ENCODE measurements at places on chromosomes 1 and 21.

DNA sequence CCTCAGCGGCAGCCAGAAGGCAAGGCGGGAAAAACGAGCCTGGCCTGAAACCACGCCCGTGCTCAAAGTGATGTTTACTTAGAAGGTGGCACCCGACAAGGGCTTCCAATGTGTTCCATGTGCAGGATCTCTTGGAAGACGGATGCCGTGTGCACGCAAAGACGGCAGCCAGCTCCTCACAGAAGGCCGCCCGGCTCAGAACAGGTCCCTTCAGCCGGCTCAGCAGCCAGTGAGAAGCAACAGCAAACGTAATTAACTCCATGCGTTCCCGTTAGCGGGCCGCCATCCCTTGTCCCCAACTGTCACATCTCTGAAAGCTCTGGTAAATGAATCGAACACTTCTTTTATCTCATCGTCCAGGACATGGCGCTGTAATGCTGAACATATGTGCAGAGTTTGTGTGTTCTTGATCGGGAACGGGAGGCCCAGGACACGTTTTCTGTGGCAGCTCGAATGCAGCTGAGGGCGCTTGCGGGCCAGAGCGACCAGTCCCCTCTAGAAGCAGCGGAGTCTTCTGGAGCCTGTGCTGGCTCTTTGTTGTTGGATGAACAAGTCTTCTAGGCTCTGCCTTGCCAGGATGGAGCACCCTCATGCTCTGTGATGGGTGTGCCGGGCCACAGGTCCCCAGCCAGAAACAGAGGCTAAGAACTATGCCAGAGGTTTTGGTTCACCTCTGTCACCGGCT lies 94.6 kb upstream of the ARHGEF16 start:
- DNase-seq: no peak

DNA sequence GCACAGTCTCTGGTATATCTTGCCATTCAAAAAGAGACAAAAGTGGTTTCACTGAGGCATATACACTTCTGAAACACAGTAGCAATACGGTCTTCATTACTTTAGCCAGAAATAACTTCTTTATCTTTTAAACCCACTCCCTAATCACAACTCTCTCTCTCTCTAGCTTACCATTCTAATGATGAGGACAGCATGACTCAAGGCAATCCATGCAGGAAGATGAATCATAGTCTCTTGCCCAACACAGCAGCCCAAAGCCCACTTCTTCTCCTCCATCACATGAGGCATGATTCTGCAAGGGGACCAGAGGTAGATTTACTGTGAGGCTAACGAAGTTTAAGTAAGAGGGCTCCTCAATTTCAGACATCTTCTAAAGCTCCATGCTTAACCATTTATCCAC lies 285.0 kb upstream of the NR5A2 start:
- DNase-seq: peak; percentile 95

- DNase-seq: peak; percentile 32
These were observed 9.6 kb upstream of the SLC6A9 start for GRCh38 chr1:44040846-44041245.

DNA sequence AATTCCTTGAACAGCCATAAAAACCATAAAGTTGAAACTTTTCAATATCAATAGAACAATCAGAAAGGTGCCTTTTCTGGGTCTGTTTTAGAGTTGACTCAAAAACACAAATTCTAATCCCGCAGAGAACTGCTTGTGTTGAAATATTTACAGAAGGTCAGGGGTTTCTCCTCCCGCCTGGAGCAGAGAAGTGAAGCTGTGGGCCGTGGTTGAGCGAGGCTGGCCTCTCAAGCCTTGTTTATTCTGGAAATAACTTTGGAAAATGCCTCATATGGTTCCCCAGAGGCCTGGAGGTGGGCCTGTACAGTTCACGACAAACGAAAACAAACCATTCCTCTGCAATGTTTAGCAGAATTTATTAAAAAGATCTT lies 90.8 kb upstream of the ERRFI1 start:
- peak; percentile 85 for DNase-seq

DNA sequence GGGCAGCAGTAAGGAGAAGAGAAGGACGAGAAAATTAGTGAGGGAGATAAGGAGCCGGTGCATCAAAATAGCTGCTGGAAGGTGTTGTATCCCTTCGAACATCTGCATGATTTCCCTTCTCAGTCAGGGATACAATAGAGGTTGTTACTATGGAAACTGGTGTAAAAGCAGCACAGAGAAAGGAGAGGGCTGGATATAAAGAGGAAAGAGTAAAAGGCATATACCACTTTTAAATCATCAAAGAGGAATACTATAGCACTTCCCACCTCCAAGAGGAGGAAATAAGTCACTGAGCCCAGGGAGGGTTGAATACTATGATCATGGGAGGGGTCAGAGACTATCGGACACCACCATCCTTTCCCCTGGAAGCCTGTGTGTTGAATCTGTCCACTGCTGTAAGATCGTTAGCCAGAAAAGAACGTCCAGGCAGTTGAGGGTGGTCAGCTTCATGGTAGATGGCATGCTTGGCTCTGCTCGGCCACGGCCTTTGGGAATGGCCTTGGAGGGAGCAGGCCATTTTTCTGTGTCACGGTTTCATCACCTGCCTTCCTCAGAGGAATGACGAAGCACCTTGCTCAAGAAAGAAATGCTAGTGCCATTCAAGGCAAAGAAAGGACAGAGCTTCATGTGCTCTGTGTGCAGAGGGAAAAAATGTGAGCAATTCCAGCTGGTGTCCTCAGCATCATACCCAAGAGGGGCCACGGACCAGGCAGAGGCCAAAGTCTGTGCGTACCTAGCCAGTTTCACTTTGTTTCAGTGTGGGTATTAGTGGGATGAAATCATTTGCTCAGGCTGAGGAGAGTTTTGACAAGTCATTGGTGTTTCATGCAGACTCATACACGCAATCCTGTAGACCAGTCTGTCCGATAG lies 64.2 kb downstream of the IRF2BP2 start:
- no peak for DNase-seq

GRCh38 chr1:248054671-248055070 lies 8.0 kb downstream of the OR2L3 start:
- DNase-seq: no peak
